ENCODE measurements at places on chromosomes 3 and 15. TPM values are rescaled to one million over a fixed set of nuclear protein-coding genes. Genes with fewer than 3 reads are reported as not detected.

RTP3 gene
- total RNA-seq: not detected

- peak; percentile 40 for DNase-seq
Measured at GRCh38 chr15:52528564-52529340, at the start of gene MYO5A. MYO5A (minus strand) TSS chr15:52528880; CDS start chr15:52528806, 74 bp downstream.

GRCh38 chr3:45758871-45759270 lies 37.5 kb downstream of the SLC6A20 start:
- no peak for DNase-seq

DNA sequence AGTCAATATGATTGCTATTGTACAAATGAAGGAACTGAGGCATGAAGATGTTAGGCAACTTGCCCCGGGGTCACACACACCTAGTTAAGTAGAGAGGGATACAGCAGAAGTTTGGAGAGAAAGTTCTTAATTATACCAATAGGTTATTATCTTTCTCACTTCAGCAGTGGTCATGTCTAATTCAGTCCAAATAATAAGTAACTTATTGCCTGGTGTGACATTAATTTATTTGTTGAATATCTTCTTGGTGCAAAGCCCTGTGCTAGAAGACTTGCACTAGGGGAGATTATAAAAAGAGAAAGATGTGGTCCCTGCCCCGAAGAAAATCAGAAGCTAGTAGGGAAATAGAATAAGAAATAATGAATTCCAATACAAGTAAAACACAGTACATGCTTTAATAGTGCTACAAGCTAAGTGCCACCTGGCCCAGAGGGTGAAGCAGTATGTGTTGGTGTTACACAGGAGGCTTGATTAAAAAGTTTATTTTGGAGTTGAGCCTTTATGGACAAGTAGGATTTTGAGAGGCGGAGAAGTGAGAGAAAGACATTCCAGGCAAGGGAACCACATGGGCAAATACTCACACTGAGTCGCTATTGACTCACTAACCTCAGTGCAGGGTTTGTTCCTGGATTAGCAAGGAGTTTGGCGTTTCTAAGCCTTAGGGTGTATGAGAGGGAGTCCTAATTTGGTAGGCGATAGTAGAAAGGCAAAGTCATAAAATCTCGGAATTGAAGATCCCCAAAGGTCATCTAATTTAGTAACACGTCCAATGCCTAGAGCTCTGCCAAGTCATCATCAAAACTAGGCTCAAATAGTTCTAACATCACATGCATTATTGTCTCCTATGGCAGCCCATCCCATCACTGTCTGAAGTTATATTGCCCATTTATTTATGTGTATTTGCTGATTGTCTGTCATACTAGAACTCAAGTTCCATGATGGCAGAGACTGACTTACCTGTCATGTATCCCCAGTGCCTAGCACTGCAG lies 19.2 kb upstream of the GSK3B start:
- peak; percentile 73 for DNase-seq

GRCh38 chr3:140128631-140129030 lies 193.6 kb downstream of the CLSTN2 start:
- DNase-seq: no peak

RASL12 gene
- 0.36 TPM for total RNA-seq

GRCh38 chr3:116050311-116050915 lies 394.9 kb downstream of the LSAMP start:
- DNase-seq: no peak

TNFSF10 gene
- total RNA-seq: 6.1 TPM

CFAP92 gene
- 0.52 TPM for total RNA-seq

ZNF660 gene
- total RNA-seq: 5.5 TPM

GRCh38 chr3:149653136-149653535 lies 4.7 kb downstream of the WWTR1 start:
- DNase-seq: no peak

DNA sequence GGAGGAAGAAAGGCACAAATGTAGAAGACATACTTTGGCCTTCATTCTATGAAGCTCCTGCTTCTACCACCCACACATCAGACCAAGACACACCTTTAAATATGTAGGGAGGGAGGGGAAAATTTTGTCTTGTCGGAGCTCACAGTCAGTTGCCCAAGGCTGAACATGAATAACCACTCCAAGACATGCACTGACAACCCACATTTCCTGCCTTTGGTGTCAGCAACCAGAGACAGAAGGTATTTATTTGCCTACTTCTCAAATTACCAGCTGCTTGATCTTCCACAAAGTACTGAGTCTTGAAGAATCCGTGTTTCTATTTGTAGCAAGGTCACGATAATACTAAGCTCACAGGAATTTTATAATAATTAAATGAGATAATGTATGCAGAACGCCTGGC lies 169.7 kb downstream of the KCNMB2 start:
- peak; percentile 18 for DNase-seq

Data from astrocyte (in vitro differentiated cells and primary cell).